ENCODE measurements at places on chromosomes 7 and 10.

GRCh38 chr7:3154881-3155494 lies 111.3 kb upstream of the CARD11 start:
- DNase-seq: peak; percentile 18

GRCh38 chr7:34333925-34334324 lies 324.1 kb upstream of the NPSR1 start:
- no peak for DNase-seq

DNA sequence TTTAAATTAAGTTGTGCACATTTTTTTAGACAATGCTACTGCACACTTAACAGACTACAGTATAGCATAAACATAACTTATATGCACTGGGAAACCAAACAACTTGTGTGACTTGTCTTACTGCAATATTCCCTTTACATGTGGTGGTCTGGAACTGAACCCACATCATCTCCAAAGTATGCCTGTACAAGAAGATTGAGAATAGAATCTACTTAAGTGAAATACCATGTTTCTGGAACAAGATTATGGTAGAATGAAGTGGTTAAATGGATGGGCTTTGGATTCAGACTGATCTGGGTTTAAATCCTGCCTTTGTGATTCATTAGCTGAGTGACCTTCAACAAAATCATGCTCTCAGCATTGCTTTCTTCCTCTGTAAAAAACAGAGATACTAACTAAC lies 30.7 kb downstream of the CUL2 start:
- DNase-seq: no peak

DNA sequence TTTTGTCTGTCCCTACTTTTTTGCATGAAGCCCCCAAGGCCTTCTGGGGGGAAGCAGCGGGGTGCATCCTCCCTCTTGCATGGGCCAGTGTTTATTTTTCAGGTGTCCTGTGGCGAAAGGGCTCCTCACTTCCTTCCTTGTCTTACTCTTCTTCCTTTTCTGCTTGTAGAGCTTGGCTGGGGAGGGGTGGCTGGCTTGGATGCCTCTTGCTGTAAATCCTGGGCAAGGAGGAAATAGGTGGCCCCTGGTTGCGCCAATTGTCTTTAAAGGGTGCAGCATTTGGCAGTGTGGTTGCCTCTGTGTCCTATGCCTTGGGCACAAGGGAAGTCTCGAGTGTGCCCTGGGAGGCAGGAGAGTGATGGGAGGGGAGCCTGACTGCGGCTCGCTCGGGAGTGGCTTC lies 95.0 kb downstream of the SH2D4B start:
- no peak for DNase-seq

- DNase-seq: no peak
These were observed 317.1 kb upstream of the KLF6 start for GRCh38 chr10:4101918-4102654.

DNA sequence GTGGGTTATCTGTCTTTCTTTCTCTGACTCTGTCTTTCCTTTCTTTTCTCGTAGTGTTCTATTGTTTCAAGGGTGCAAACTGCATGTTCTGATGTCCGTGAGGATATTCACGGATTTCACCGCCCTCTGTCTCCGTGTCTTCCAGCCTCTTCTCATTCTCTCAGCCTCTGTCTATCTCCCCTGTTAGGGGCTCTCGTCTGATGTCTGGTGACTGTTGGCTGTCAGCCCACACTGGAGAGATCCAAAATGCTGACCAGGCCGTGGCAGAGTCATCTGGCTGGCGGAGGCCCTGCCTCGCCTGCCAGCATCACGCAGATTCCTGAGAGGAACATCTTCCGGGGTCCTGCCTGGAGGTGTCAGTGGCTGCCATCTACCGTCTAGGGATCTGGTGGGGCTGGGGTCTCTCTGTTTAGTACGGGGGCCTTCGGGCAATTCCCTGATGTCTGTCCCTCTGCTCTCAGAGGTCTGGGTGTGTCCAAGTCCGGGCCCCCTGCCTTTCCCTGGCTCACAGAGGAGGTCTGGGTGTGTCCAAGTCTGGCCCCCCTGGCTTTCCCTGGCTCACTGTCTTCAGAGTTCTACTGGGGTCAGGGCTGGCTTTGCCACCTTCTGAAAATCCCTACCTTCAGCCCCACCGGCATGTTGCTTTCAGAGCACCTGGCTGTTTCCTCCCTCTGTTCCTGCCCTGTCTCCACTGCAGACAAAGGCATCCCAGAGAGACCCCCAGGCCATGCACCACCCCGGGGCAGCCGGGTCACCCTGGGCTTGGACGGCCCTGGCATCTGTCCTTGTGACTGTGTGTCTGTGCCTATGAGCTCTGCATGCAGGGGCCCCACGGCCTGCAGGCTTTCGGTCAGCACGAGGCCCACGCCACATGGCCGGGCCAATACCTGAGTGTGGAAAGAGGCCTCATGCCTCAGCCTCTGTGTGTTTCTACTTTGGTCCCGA lies 14.0 kb upstream of the SCART1 start:
- DNase-seq: no peak

- DNase-seq: no peak
These were observed 115.4 kb upstream of the TNRC18 start for GRCh38 chr7:5539013-5539411.

- DNase-seq: no peak
These were observed 3.1 kb downstream of the MACC1 start for GRCh38 chr7:20214132-20214531.

DNA sequence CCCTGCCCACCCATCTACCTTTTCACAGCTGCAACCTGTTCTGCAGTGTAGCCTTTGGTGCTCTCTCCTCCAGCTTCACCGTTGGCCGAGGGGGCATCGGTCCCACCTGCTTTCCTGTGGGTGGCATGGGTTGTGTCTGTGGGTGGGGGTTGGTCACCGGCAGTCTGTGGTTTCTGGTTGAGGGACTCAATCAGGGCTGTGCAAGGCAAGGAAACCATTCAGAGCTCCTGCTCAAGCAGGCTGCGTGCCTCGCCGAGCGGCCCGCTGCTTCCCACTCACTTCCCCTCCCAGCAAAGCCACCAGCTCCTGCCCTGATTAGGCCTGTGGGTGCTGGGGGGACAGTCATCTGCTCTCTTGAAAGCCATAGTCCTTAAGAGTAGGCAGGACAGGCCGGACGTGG lies 9.8 kb downstream of the DNAJB12 start:
- DNase-seq: no peak

DNA sequence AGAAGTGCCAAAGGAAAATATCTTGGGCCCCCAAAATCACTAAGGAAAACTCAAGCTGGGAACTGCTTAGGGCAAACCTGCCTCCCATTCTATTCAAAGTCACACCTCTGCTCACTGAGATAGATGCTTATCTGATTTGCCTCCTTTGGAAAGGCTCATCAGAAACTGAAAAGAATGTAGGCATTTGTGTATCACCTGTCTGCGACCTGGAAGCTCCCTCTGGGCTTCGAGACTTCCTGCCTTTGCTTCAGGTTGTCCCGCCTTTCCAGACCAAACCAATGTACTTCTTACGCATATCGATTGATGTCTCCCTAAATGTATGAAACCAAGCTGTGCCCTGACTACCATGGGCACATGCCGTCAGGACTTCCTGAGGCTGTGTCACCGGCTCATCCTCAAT lies 14.5 kb upstream of the LRRC72 start:
- no peak for DNase-seq

DNA sequence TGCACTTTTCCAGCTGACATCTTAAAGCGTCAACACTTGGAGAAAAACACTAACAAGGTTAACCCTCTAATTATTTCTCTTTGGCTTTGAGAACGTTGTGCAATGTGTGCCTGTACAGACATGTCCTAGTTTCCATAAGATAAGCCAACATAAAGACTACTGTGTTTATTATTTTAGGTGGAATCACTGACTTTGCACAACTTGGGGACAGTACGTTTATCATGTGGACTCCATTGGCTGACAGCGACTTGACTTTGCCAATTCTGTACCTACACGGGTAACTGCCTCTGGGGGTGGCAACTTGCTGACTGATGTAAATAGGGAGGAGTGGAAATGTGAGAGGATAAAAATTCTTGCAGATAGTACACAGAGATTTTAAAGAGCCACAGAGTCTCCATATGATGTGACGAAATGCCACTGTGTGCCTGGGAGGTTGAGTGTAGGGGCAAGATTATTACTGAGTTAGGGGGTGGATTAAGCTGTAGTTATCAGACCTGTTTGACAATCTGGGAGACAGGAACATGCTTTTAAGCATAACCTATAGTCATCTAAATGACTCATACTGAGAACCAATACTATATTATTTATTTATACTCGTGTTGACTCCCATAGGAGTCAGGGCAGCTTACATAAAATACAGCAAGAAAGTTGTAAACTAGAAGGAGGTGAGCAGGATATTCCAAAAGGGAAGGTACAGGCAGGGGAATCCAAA lies 21.0 kb downstream of the SLC13A4 start:
- no peak for DNase-seq

DNA sequence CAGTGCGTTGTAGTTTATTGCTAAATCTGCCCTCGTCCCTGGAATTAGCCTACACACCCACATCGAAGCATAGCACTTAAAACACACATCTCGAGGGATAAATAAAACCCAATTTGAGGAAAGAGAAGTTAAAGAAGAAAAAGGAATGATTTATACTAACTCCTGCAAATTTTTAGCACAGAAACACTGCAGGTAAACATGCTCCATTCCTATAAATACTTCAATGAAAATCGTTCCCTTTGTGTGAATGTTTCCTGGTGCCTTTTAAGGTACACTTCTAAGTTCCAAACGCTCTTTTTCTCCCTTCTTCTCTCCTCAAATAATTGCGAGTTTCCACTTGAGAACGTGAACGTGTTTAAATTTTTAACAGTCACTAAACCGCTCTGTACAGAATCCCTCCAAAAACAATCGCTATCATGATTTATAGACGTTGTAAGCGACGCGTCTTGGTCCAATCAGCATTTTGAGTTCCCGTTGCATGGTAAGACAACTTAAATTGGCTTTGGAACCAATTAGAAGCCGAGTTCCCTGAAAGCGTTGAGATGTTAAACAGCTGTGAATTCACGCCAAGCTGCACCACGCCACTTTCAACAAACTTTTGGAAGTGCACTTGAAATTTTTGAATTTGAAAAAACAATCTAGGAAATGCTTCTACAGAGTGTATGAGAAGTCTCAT lies 12.5 kb upstream of the EBLN1 start:
- no peak for DNase-seq

DNA sequence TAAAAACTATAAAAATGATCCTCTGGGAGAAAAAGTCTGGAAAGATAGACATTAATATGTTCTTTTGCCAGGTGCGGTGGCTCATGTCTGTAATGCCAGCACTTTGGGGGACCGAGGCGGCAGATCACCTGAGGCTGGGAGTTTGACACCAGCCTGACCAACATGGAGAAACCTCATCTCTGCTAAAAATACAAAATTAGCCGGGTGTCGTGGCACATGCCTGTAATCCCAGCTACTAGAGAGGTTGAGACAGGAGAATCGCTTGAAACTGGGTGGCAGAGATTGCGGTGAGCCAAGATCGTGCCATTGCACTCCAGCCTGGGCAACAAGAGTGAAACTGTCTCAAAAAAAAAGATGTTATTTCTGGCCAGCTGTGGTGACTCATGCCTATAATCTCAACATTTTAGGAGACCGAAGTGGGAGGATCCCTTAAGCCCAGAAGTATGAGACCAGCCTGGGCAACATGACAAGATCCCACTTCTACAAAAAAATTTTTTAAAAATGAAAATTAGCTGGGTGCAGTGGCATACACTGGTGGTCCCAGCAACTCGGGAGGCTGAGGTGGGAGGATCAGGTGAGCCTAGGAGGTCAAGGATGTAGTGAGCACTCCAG lies 101.9 kb upstream of the LRRN3 start:
- no peak for DNase-seq

- no peak for DNase-seq
These were observed 45.4 kb downstream of the KAT6B start for GRCh38 chr10:74871595-74872382.

GRCh38 chr7:408751-409311 lies 110.8 kb downstream of the PDGFA start:
- no peak for DNase-seq

- no peak for DNase-seq
These were observed 34.8 kb downstream of the MTURN start for GRCh38 chr7:30169579-30169978.

- no peak for DNase-seq
These were observed 15.7 kb downstream of the RBM33 start for GRCh38 chr7:155660059-155660757.

DNA sequence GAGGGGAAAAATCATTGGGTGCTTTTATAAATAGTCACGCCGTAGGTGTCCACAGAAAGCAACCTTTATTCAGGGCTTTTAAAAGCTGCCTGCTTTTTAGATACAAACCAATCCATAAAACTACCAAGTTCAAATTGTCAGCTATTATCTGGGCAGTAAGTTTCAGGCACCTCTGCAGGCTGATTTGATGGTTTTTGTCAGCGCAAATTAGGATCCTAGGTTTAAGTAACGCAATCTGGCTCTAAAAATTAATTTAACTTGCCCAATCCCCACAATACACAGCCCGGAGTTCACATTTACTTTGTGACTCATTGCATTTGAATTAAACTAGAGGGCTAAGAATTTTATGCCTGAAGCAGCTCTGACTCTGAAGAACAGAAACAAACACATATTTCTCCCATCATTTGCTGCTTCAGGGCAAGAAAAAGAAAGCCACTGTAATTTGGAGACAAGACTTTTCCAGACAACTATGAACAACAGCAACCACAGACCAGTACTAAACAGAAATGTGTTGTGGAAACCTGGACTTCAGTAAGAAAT lies 43.3 kb downstream of the NRP1 start:
- no peak for DNase-seq

- no peak for DNase-seq
These were observed 20.7 kb upstream of the ZNF212 start for GRCh38 chr7:149218469-149219420.

GRCh38 chr7:44486693-44487092 lies 3.8 kb downstream of the NUDCD3 start:
- DNase-seq: no peak

GRCh38 chr10:117132751-117133231 lies 5.3 kb downstream of the VAX1 start:
- DNase-seq: no peak

- no peak for DNase-seq
These were observed 117.4 kb downstream of the CABCOCO1 start for GRCh38 chr10:61779950-61780659.

- no peak for DNase-seq
These were observed 138.3 kb downstream of the CYP26A1 start for GRCh38 chr10:93211991-93212390.

Measured in stimulated activated CD8-positive, alpha-beta memory T cell treated with anti-CD3 and anti-CD28 coated beads, Interleukin-4, amount 100 ng/mL, for 1 hour (primary cell).